ENCODE measurements at places on chromosomes 6 and 20.
A peak's percentile ranks its signal among the peaks of the same experiment; 100 is the strongest.

DNA sequence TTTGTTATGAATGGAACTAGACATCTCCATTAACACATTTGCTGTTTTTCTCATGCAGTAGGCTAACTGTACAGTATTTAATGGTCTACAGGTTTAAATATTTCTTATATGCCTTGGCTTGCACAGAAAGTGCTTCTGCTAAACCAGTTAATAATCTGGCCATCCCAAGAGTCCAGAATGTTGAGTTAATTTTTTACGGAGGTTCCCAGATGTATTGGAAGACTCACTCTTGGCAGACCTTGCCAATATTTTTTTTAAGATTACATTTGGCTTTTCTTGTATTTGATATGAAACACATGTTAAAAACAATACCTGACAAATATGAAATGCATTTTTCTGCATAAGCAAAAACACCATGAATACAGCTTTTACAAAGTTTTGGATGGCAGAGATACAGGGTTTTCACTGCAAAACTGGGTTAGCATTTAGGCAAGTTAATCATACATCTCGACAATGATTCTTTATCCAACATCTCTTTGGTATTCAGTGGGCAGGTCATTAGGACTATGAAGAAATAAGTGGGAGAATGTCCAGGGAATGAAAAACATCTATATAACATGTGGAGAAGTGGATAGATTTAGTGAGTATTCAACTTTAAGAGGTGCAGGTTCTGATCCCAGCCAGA lies 94.0 kb downstream of the SGK1 start:
- no peak for DNase-seq

- no peak for DNase-seq
These were observed 44.3 kb downstream of the MARCKS start for GRCh38 chr6:113901482-113901881.

GRCh38 chr6:39416728-39417127 lies 94.2 kb upstream of the KCNK16 start:
- no peak for DNase-seq

DNA sequence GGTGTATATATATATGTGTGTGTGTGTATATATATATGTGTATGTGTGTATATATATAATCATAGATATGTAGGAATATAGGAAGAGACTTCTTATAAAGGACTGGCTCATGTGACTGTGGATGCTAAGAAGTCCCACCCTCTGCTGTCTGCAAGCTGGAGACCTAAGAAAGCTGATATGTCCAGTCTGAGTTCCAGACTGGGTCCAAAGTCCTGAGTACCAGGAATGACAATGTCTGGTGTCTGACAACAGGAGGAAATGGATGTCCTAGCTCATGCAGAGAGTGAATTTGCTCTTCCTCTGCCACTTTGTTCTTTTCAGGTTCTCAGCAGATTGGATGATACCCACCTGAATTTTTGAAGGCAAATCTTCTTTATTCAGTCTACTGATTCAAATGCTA lies 7.1 kb downstream of the ALDH5A1 start:
- no peak for DNase-seq

GRCh38 chr6:22087960-22088706 lies 208.7 kb downstream of the PRL start:
- no peak for DNase-seq

DNA sequence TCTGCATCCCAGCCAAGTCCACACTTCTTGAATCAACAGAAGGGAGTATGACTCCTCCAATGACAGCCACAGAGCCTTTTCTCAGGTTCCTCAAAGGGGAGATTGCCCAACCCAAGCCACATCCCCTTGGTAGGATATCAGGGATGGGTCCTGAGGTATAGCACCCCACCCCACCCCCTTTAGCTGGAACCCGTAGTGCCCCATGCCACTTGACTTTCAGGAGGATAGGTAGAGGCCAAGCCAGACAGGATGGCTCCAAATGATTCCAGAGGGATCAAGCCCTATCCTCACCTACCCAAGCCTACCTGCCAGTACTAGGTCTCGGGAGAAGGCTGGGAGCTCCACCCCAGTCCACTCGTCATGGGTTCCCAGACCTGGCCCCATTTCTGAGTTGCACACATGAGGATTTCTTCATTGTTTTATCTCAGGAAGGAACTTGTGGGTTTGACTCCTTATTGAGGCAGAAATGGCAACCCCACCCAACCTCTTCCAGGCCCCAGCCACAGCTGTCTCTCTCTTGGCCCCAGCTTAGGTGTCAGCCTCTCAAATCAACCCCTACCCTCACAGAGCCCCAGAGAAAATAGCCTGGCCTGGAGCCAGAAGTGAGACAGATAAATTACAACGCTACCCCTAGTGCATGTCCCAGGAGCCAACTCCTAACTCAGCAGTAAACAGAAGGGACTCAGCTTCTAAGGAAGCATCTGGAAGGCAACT lies 3.6 kb downstream of the CCND3 start:
- peak; percentile 35 for DNase-seq

DNA sequence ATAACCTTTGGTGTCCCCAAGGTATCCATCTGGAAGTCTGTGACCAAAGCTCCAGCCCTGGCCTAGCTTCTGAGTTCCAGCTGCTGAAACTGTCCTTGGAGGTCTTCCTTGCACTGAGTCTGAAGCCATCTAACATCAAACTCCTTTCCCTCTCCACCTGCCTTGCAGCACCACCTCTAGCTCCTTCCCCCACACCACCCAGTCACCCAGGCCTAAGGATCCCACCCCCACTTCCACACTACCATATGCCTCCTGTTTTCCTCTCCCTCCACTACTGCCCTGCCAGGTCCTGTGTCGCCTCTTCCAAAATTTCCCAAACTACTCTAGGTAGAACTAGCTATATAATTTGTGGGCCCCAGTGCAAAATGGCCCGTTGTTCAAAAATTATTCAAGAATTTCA lies 10.8 kb upstream of the MATN4 start:
- DNase-seq = no peak

GRCh38 chr6:39822846-39823815 lies 31.0 kb downstream of the DAAM2 start:
- no peak for DNase-seq

DNA sequence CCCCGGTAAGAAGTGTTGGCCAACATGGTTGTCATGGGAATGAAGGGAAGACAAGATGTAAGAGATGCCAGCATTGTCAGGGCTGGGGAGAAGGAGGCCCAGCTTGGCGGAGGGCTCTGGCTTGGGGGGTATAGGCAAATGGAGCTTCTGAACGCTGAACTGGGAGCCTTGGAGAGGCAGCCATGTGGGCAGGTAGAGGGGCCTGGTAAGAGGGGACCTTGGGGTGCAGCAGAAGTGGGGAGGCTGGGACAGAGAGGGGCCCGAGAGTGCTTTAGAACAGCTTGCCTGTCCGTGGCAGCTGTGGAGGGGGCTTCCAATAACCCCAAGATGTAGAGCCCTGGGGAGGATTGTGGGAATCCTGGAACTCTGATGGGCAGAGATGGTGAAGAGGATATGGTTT lies 3.0 kb downstream of the SLC22A1 start:
- no peak for DNase-seq

DNA sequence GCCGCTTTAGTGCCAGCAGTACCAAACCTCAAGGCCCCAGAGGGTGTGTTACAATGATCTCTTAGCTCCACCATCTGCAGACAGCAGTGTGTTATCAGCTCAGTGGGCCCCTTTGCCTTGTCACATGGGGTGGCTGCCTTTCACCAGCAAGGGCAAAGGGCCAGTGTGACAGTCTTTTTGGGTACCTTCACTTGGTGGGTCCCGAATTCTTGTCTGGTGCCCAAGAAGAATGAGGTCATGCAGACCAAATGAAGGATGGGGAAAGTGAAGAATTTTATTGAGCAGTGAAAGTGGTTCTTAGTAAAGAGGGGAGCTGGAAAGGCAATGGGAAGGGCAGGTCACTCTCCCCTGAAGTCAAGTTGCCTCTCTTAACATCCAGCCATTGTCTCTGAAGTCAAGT lies 2.9 kb upstream of the SMIM28 start:
- DNase-seq = no peak

DNA sequence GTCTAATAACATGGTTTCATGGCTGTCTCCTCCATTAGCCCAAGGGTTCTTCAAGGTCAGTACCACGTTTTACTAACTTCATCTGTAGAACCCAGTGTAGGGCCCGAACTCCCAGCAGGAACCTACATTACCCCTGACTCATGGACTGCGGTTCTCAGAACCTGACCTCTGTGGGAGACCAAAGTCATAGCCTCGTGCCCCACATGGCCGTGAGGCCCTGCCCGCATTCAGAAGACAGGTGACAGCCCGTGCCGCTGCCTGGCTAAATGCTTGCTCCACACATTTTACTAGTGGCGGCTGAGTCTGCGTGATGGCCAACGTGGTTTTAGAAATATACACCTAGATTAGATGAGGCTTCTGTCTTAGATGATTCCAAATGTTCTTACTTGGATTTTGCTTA lies 94.9 kb downstream of the CDH4 start:
- no peak for DNase-seq

DNA sequence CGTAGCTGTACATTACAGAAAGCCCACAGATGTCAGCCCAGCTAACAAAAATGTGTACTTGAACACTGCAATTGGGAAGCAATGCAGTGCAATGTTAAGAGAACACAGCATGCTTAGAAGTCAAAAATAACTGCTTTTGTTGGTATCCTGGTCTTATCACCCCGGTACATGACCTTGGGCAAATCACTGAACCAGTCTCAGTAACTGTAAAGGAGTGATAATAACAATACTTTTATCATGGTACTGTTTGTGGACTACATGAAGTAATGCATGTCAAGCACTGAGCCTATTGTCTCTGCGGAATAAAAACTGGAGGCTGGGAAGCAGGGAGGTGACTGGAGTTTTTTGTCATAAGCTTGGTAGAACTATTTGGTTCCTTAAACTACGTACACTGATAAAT lies 44.7 kb upstream of the SPDEF start:
- no peak for DNase-seq

Measured in activated CD4-positive, alpha-beta T cell treated with anti-CD3 and anti-CD28 coated beads for 4 hours (primary cell).